Activated CD8-positive, alpha-beta memory T cell treated with anti-CD3 and anti-CD28 coated beads, Interleukin-2, amount 10 ng/mL, durations not matched to agents 7 days and 5 days (primary cell): ENCODE measurements at places on chromosomes 6 and 20. TPM values are rescaled to one million over a fixed set of nuclear protein-coding genes. Genes with fewer than 3 reads are reported as not detected.

ADAM33 gene
- total RNA-seq: not detected

GRCh38 chr20:51162015-51162414 is 139.1 kb upstream of the KCNG1 start:
- no peak overlapping the region for H3K4me3 ChIP-seq
- no peaks in the 10 kb centered on the region for H3K36me3 ChIP-seq
- no peak for DNase-seq

GRCh38 chr6:164414695-164415094 is 894.7 kb downstream of the C6orf118 start:
- no peaks in the 10 kb centered on the region for H3K27me3 ChIP-seq
- DNase-seq: no peak
- no peak overlapping the region for H3K4me3 ChIP-seq
- no peak overlapping the region for H3K27ac ChIP-seq
- H3K36me3 ChIP-seq: no peaks in the 10 kb centered on the region
- H3K4me1 ChIP-seq: no peaks in the 10 kb centered on the region

- H3K36me3 ChIP-seq: no peaks in the 10 kb centered on the region
- no peak for DNase-seq
- no peak overlapping the region for H3K4me3 ChIP-seq
- peaks cover 39% of the 10 kb centered on the region for H3K27me3 ChIP-seq
- peaks cover 15% of the 10 kb centered on the region for H3K4me1 ChIP-seq
Measured at GRCh38 chr6:11654876-11655275, 117.3 kb downstream of the TMEM170B start.

GRCh38 chr6:45156075-45156474 is 172.1 kb upstream of the RUNX2 start:
- H3K36me3 ChIP-seq: peaks cover 31% of the 10 kb centered on the region
- H3K4me3 ChIP-seq: no peak overlapping the region
- H3K27me3 ChIP-seq: no peaks in the 10 kb centered on the region
- peak overlapping the region; percentile 59 for H3K27ac ChIP-seq
- DNase-seq: peak; percentile 66

- H3K36me3 ChIP-seq: peaks cover 15% of the 10 kb centered on the region
- no peak overlapping the region for H3K27ac ChIP-seq
- DNase-seq: no peak
- H3K4me3 ChIP-seq: no peak overlapping the region
- peaks cover 35% of the 10 kb centered on the region for H3K4me1 ChIP-seq
- H3K27me3 ChIP-seq: no peaks in the 10 kb centered on the region
Measured at GRCh38 chr6:53539561-53539960, 5.3 kb downstream of the GCLC start.
